ENCODE measurements at places on chromosomes 12 and 14.

GRCh38 chr12:93785249-93786010, 108.3 kb downstream of the CRADD start:
- no peak for DNase-seq

GRCh38 chr12:81874586-81874985, 115.4 kb upstream of the PPFIA2 start:
- DNase-seq, result no peak

DNA sequence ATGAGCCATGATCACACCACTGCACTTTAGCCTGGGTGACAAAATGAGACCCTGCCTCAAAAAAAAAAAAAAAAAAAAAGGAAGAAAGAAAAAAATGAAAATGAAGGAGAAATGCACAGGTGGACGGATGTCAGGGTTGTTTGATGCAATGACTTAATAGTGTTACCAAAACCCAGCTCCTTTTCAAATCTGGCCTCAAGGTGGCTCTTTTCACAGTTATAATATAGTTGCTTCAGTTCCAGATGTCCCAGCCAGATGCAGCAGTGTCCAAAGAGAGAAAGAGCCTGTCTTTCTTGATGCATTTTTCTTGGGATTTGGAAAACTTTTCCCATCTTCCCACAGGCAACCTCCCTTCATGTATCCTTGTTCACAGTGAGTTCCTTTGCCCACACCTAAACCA, 36.5 kb downstream of the KCNMB4 start:
- DNase-seq, result no peak

DNA sequence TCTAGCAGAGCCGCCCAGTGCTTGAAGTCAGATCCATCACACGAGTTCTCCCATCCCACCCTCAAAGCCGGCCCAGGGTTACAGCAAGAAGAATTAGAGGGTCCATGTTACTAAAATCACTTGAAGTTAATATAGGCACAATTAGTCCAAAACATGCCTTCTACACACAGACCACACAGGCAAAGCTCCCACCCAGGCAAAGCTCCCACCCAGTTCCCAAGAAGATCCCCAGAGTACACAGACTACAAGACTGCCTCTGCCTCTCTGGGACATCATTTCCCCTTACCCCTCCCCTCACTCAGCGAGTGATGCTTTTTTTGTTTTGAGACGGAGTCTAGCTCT, 3.3 kb downstream of the GLI1 start:
- DNase-seq, result no peak

GRCh38 chr12:32532422-32532821, 133.1 kb downstream of the FGD4 start:
- no peak for DNase-seq

- DNase-seq, result no peak
These were observed 29.8 kb downstream of the GPRC5D start for GRCh38 chr12:12922191-12922616.

DNA sequence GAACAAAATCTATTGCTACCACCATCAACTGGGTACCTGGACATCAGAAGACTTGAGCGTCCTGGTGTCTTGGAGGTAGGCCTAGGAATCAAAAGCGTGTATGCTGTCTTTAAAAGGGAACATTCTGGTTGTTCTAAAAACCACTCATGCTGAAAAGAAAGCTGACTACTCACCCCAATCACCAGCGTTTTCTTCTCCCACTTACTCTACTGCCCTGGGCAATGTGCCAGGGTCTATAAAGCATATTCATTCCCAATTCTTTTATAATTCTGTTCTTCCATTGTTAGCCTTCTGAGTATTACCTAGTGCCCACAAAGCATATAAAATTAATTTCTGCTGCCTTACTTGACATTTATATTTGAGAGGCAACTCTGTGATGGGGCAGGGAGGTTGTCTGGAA, 133.4 kb downstream of the KCNA5 start:
- DNase-seq, result no peak

- no peak for DNase-seq
These were observed 49.1 kb upstream of the MEG3 start for GRCh38 chr14:100776681-100777365.

DNA sequence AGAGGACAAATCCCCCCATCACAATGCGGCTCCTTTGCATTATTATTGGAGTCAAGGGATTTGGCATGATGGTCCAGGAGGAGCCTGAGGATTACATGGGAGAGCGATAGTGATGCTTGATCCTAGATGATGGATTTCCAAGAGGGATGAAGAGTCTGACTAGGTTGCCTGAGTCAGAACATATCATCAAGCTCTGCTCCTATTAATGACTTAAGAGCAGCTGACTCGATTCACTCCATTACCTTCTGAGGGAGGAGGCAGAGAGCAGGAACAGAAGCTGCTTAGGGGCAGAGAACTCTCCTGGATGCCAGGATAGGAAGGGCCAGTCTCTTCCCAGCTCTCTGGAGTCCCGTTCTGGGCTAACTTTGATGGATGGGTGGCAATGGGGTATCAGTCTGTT, 54.0 kb upstream of the CISTR start:
- DNase-seq, result no peak

GRCh38 chr12:96383371-96383770, 16.9 kb downstream of the CDK17 start:
- DNase-seq, result no peak

DNA sequence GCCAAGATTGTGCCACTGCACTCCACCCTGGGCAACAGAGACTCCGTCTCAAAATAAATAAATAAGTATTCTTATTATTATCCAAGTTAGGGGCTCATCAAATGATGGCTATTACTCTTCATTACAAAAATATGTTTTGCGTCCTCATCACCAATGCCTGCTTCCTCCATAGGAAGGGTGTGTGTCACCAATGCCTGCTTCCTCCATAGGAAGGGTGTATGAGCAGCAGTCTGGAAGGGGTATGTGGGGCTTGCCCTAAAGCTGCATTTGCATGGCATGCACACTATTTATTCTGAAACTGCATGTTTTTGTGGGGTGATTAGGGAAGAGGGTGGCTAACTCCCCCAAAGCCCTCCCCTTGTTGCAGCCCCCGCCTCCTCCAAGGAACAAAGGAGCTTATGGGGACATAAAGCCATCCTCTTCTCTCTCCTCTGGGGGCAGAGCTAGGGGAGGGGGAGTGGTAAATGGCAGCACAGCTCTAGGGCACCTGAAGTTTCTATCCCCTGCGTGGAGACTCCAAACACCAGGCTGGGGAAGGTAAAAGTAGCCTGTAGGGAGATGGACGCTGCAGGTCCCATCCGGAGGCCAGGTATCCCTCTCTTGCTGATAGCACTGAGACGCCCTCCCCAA, 1.3 kb downstream of the CAMKK2 start:
- DNase-seq, result peak; percentile 17

- DNase-seq, result no peak
These were observed 151.2 kb upstream of the DIO3 start for GRCh38 chr14:101410126-101410525.

GRCh38 chr12:31000751-31001150, 72.9 kb upstream of the DDX11 start:
- DNase-seq, result no peak

- no peak for DNase-seq
These were observed 27.6 kb downstream of the TUBA1A start for GRCh38 chr12:49161092-49161795.

- peak; percentile 80 for DNase-seq
These were observed 4.0 kb downstream of the SIX1 start for GRCh38 chr14:60645126-60645741.

DNA sequence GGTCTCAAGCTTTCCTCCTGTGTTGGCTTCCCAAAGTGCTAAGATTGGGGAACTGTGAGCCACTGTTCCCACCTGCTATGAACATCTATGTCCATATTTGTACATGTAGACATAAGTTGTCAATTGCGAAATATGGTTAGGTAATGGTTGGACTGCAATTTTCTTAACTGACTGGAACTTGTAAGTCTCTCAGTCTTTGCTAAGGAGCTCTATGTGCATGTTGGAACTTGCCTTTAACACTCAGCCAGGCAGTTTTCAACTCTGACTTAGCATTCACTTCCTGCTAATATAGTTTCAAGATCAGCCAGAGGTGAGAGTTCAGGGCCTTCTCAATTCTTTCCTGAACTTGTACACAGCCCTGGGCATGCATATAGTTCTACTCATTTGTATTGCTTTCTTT, 44.5 kb upstream of the EEA1 start:
- peak; percentile 73 for DNase-seq

GRCh38 chr12:76241371-76241770, 106.8 kb downstream of the BBS10 start:
- no peak for DNase-seq

Measured in MM.1S (cell line).